H1 (cell line): ENCODE measurements at places on chromosomes 4 and X.

GRCh38 chr4:122906859-122907305 lies 15.5 kb downstream of the NUDT6 start:
- DNase-seq, result no peak
- peaks cover 2% of the 10 kb centered on the region; the same call in 1 of the 2 replicates for H3K4me1 ChIP-seq
- peaks cover 6% of the 10 kb centered on the region for H3K36me3 ChIP-seq

DNA sequence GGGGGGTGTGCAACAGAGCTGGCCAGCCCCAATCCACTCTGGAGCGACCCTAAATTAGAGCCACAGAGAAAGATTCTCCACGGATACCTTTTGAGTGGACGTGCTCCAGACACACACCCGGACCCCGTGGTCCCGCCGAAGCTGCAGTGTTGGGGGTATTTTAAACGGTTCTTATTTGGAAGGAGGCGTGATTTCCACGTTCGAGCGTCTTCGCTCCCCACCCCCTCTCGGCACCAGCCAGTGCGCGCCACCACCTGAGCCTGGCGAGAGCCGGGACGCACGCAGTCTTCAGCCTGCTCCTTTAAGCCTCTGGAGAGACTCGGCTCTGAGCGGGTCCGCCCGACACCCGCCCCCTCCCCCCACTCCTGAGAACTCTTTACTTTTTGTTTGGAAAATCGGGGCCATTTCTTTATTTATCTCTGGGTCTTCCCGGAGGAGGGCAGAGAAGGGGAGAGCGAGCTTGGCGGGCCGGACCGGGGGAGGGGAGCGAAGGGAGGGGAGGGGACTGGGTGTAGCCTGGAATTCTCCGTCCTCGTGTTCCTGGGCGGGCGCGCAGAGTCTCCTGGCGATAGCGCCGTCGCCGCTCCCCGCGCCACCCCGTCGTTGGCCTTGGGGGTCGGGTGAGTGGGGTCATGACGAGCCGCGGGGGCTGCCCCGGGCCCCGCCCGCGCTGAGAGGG lies 668 bp upstream of the PTCHD1 start:
- no peaks in the 10 kb centered on the region for H3K27me3 ChIP-seq
- no peaks in the 10 kb centered on the region for H3K36me3 ChIP-seq
- no peak overlapping the region for H3K27ac ChIP-seq
- peaks cover 3% of the 10 kb centered on the region for H3K4me1 ChIP-seq
- peak overlapping the region; percentile 73 for H3K4me3 ChIP-seq

DNA sequence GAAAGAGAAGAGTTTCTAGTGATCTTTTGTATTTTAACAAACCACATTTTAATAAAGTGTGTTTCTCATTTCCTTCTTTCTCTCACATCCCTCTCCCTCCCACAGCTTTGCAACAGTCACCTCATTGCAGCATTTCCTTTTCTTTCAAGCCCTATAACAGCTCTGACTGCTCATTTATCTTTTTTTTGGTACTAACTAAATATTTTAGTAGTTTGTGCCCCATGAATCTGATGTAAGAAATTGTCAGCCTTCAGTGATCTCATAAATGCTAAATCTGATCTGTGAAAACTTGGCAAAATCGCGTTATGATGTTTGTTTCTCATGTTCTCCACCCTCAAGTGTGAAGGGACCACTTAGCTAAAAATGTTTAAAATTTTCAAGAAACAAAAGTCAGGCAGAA lies 258.5 kb upstream of the SLIT2 start:
- no peaks in the 10 kb centered on the region for H3K36me3 ChIP-seq
- H3K4me3 ChIP-seq, result no peak overlapping the region
- DNase-seq, result no peak
- H3K27ac ChIP-seq, result no peak overlapping the region
- H3K4me1 ChIP-seq, result no peaks in the 10 kb centered on the region

DNA sequence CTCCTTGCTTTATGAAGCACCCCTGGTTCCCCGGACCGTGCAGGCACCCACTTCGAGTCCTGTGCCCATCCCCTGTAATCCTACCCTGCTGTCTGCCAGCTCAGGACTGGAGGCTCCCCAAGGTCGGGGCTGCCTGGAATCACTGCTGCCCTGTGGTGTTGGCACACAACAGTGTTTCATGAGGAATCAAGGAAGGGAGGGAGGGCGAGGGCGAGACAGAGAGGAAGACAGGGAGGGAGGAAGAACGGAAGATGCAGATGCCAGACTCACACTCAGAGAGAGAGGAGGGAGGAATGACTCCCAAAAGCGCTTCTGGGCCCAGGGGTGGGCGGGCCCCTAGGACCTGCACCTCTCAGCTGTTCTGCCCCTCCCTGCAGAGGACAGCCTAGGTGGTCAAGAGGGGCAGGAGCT lies 42.9 kb upstream of the ADRA2C start:
- no peak overlapping the region for H3K27ac ChIP-seq
- H3K4me3 ChIP-seq, result no peak overlapping the region
- H3K36me3 ChIP-seq, result no peaks in the 10 kb centered on the region

- no peaks in the 10 kb centered on the region for H3K36me3 ChIP-seq
- no peaks in the 10 kb centered on the region for H3K4me1 ChIP-seq
- no peak for DNase-seq
- no peaks in the 10 kb centered on the region for H3K27me3 ChIP-seq
These were observed 120.4 kb upstream of the SCML1 start for GRCh38 chrX:17616936-17617335.

DNA sequence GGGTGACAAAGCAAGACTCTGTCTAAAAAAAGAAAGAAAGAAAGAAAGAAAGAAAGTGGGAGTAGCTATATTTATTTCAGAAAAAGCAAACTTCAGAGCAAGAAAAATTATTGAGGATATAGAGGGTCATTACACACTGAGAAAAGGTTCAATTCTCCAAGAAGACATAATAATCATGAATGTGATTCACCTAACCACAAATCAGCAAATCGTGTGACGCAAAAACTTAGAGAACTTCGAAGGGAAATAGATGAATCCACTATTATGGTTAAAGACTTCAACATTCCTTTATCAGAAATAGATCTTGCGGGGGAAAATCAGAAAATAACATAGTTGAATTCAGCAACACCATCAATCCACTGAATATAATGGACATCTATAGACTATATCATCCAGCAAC lies 219.3 kb upstream of the LDB2 start:
- no peak overlapping the region for H3K4me3 ChIP-seq

- peaks cover 17% of the 10 kb centered on the region; the same call in 1 of the 2 replicates for H3K4me1 ChIP-seq
- H3K27ac ChIP-seq, result no peak overlapping the region
- peak overlapping the region; percentile 86 for H3K4me3 ChIP-seq
- H3K36me3 ChIP-seq, result no peaks in the 10 kb centered on the region
These were observed 1.6 kb downstream of the SNX25 start for GRCh38 chr4:185211035-185211434.

DNA sequence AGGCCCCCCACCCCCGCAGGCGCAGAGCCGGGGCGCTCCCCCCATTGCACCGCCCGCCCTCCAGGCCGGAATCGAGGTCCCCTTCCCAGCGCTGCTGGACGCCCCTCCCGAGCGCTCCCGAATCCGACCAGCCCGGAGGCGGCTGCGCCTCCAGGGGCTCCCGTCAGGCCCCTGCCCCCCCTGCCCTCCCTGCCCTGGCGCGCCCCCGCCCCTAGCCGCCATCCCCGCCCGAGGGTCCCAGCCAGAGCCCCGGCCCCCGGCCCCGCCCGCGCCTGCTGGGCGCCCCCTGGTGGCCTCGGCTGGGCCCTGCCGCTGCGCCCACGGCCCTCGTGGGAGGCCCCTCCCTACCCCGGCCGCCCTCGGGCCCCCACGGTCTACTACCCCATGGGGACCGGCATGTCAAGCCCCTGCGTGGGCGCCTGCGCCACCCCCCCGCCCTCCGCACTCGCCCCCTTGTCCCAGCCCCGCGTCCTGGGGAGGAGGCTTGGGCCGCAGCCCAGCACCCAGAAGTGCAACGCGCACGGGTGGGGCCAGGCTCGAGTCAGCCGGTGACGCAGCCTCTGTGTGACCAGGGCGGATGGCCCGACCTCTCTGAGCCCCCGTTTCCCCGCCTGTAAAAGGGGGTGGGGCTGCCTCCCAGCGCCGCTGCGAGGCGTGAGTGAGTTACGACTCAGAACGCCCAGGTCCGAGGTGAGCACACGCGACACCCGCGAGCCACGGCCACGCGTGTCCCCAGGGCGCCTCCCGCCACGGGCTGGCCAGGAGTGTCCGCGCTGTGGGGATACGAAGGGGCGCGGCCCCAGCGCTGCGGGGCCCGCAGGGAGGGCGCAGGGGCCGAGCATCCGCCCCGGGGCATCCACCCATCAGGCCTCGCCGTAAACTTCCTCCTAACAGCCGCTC lies 104.9 kb downstream of the FAM53A start:
- peak overlapping the region; percentile 55 for H3K4me3 ChIP-seq
- H3K27me3 ChIP-seq, result no peaks in the 10 kb centered on the region
- H3K4me1 ChIP-seq, result peaks cover 9% of the 10 kb centered on the region
- no peak for DNase-seq
- H3K27ac ChIP-seq, result no peak overlapping the region

GRCh38 chr4:128782875-128783614 lies 26.5 kb upstream of the JADE1 start:
- H3K4me3 ChIP-seq, result no peak overlapping the region
- H3K36me3 ChIP-seq, result no peaks in the 10 kb centered on the region
- no peak overlapping the region for H3K27ac ChIP-seq
- H3K27me3 ChIP-seq, result no peaks in the 10 kb centered on the region
- no peaks in the 10 kb centered on the region for H3K4me1 ChIP-seq

DNA sequence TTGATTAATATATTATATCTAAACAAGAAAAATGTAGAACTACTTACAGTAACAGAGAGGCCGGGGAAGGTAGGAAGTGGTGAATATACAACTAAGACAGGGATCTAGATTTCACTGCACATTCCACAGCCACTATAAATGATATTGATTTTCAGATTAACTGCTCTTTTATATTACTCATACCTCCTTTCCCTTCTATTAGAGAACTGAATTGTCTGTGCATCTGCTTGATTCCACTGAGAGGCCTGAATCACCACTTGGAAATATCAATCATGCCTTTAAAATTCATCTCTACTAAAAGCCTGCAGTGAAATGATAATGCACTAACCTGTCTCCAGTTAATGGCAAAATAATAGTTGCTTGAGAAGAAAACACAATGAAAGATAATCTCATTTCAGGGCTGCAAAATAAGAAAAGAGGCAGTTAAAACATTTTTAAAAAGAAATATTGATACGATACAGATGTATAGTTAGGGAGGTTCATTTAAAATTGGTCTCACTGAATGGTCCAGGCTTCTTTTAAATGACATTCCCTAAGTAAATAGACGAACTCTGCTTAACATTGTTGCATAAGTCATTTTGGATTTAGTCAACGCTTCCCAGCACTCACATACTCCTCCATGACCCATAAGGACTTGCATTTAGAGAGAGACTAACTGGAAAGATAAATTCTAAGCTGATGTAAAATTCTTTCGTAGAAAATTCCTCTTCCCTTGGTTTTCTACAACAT lies 3.8 kb downstream of the ANTXR2 start:
- peaks cover 3% of the 10 kb centered on the region for H3K4me1 ChIP-seq
- no peaks in the 10 kb centered on the region for H3K27me3 ChIP-seq
- H3K36me3 ChIP-seq, result no peaks in the 10 kb centered on the region; the same call in 1 of the 2 replicates
- no peak overlapping the region for H3K27ac ChIP-seq
- no peak overlapping the region for H3K4me3 ChIP-seq

DNA sequence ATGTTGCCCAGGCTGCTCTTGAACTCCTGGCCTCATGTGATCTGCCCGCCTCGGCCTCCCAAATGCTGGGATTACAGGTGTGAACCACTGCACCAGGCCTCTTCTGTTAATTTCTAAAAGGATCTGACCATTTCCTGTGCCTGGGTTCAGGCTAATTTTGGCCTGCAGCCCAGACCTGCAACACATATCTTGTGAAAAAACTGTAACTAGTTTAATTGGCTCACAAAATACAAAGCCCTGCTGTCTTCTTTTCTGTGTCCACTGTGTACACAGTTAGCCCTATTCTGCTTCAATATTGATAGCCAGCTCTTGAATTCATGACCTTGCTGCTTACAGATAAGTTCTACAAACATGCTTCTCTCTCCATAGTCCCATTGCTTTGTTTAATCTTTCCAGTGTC lies 753.5 kb downstream of the PDHA2 start:
- H3K36me3 ChIP-seq, result no peaks in the 10 kb centered on the region
- H3K27ac ChIP-seq, result no peak overlapping the region
- no peak for DNase-seq

DNA sequence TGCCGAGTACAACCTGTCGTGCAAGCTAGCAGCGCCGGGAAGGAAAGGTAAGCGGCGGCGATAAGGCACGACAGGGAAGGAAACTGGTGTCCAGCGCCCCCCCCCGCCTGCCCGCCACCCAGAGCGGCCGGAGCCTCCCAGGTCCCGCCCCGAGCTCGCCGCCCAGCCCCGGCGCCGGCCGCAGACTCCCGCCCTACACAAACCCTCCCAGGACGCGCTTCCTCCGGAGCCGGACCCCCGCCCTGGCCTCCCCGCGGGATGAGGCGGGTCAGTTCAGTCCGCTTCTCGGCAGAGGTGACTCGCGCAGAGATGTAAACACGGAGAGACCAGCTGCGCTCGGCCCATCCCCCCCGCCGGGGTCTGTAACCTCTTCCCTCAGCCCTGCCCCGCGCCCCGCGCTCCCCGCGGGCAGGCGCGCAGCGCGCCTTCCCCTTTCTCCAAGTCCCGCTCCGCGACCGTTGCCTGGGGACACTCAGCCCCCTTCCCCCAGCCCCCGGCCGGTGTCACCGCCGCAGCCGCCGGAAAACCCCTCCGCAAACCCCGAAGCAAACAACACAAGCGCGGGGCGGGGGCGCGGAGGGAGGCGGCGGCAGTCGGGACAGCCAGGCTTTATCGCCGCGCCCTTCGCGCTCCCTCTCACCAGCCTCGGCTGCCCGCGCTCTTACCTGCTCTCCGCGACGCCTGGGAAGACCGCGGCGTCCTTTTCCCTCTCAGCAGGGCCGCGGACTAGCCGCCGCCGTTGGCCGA lies 543 bp downstream of the ELF2 start:
- no peaks in the 10 kb centered on the region; the same call in 1 of the 2 replicates for H3K4me1 ChIP-seq
- peak overlapping the region; percentile 81; the same call in 1 of the 2 replicates for H3K27ac ChIP-seq
- no peaks in the 10 kb centered on the region for H3K27me3 ChIP-seq
- H3K4me3 ChIP-seq, result peak overlapping the region; percentile 68

- H3K27ac ChIP-seq, result no peak overlapping the region
- no peaks in the 10 kb centered on the region for H3K27me3 ChIP-seq
- no peak overlapping the region for H3K4me3 ChIP-seq
These were observed 33.6 kb upstream of the XK start for GRCh38 chrX:37651921-37652452.

DNA sequence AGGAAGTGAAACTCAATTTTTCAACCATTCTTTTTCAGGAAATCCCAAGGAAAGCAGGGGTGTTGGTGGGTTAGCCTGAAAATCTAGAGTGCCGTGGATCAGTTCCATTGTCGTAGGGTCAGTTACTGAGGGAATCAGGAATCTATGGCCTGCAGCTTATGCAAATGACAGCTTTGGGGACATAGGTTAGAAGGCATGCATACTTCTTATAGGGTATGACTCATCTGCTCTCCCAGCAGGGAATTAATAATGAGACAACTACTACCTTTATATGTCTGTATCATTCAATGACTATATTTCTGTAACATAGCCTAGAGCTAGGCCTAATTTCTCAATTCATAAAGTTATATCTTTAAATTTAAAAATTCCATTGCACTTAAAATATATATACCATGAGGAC lies 36.6 kb downstream of the ZNF41 start:
- H3K36me3 ChIP-seq, result peaks cover 13% of the 10 kb centered on the region; the same call in 1 of the 2 replicates
- H3K27ac ChIP-seq, result no peak overlapping the region
- no peaks in the 10 kb centered on the region for H3K4me1 ChIP-seq
- no peak overlapping the region for H3K4me3 ChIP-seq

- H3K27ac ChIP-seq, result no peak overlapping the region
- H3K36me3 ChIP-seq, result no peaks in the 10 kb centered on the region
- H3K4me1 ChIP-seq, result no peaks in the 10 kb centered on the region
- H3K4me3 ChIP-seq, result no peak overlapping the region
These were observed 184.1 kb downstream of the MID1IP1 start for GRCh38 chrX:38985375-38985774.
